ENCODE measurements at places on chromosomes 6 and 20.

GRCh38 chr6:42260396-42260888 lies 42.8 kb upstream of the MRPS10 start:
- no peak for DNase-seq

DNA sequence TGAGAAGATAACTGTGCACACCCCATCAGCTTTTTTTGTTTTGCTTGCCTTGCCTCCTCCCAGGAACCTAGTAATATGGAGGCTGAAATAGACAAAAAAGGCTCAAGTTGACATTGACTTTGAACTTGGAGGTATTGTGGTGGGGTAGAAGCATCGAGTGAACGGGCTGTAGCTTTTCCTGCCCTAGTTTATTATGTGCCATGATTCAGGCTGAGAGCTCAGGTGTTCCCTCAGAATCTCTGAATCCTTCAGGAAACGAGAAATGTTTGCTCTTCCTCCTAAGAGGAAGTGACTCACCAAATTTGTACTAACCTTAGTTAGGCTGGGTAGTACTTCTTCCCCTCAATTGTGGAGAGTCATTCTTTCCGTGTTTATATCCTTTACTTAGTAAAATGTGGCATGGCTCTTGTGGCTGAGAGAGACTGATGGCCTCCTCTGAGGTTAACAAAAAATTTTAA lies 98.8 kb downstream of the SASH1 start:
- DNase-seq = no peak

DNA sequence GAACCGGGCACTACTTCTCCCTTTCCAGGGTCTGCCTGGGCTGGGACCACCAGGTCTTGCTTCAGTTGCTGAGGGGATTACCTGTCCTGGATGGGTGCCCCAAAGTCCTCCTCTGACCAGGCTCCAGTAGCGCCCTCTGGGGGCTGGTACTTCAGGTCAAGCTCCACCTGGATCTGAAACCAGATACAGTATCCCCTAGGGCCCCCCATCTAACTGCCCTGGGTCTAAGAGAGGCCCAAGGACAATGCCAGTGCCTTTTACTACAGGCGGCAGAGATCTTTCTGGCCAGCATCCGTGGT lies 11.2 kb upstream of the SPAG4 start:
- DNase-seq = peak; percentile 25

GRCh38 chr20:43691928-43692524 lies 25.1 kb downstream of the MYBL2 start:
- peak; percentile 53 for DNase-seq

- DNase-seq = no peak
Measured at GRCh38 chr20:37749620-37750403, 56.0 kb downstream of the CTNNBL1 start.

DNA sequence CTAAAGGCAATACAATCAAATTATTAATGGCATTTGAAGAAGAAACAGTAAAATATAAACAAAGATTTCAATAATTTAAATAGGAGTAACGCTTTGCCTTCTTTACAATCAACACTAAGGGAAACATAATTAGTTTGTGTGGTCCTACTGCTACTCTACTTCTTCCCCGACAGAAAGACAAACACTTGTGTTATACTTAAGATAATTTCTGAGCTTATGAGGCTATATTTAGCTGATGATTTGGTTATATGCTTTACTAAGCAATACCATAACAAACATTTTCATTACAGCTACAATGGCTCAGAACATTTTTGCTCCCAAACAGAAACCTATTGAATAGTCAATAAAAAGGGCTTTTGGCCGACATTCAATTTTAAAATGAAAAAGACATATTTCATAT lies 1217.2 kb upstream of the GJE1 start:
- no peak for DNase-seq

DNA sequence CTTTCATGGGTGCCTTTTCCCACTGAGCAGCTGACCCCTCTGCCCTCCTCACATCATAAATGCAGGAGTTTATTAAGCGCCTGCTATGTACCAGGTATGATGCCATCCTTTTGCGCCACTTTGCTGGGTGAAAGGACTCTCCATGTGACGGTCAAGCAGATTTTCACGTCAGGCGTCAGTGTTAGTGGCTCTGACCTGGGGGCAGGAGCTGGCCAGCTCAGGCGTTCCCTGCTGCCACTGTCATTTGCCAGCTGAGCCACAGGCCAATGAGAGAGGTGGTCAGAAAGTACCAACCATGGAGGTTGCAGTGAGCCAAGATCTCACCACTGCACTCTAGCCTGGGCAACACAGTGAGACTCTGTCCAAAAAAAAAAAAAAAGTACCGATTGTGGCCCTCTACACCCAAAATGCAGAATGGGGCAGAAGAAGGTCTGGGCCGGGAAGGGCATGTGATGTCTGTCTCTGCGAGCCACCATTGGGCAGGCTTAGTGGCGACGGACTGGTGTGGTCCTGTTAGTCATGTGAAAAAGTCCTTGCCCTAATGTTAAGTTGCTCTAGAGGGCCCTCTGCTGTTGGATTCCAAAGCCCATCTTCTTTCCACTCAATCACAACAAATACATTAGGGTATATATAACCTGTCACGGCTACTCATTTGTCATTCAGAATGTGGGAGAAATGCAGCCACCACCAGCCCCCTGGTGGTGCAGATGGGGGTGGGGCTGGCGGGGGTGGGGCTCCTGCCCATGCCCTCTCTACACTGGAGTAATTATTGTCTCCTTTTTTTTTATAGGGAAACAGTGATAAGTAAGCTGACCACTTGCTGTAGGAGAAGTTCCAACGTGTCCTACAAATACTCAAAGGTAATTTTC lies 18.4 kb upstream of the SLC22A1 start:
- DNase-seq = peak; percentile 32

- DNase-seq = no peak
Measured at GRCh38 chr6:13648850-13649249, 33.7 kb downstream of the NOL7 start.

- no peak for DNase-seq
Measured at GRCh38 chr20:24649787-24650490, 180.5 kb downstream of the SYNDIG1 start.

- no peak for DNase-seq
Measured at GRCh38 chr6:169097381-169097959, 156.2 kb downstream of the THBS2 start.

DNA sequence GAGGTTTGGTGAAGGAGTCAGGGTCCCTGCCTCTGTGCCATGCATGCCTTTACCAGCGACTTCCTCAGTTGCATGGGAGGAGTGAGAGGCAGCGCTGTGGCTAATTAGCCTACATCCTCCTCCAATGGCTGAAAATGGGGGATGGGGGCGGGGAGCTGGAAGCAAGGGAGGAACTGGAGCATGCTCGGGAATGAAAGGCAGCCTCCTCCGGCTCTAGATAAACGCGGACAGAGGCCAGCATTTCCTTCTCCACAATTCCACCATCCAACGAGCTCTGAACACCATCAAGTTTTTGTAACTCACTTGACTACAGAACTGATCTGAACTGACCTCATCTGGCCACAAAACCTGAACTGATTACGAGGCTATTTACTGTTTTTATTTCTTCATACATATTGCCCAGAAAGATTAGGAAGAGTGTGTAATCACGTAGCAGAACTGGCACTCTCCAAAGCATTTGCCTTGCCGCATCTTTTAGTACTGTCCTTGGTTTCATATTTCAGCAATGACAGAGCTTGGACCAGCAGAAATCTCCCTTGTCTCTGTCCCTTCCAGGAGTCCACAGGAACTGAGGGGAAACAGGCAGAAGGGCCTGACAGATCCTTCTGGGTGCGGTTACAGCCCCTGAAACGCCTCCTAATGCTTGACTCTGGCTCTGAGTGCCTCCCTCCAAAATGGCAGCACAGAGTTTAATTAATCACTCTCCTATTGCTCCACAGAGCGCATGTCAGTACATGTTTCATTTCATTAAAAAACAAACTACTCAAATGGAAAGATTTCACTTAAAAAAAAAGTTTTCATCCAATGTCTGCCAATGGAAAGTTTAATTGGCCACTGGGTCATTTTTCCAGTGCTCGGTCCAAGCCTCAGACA lies 58.2 kb upstream of the TRAF3IP2 start:
- DNase-seq = no peak

- DNase-seq = peak; percentile 42
Measured at GRCh38 chr6:166955121-166955864, 1.1 kb downstream of the RNASET2 start.

DNA sequence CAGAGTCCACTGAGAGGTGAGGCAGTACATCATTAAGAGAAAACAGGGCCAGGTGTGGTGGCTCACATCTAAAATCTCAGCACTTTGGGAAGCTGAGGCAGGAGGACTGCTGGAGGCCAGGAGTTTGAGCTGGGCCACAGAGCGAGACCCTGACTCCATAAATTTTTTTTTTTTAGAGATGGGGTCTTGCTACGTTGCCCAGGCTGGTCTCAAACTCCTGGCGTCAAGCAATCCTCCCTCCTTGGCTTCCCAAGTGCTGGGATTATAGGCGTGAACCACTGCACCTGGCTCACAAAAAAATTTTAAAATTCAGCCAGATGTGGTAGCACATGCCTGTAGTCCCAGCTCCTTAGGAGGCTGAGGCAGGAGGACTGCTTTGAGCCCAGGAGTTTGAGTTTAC lies 17.3 kb downstream of the PPIL1 start:
- no peak for DNase-seq

DNA sequence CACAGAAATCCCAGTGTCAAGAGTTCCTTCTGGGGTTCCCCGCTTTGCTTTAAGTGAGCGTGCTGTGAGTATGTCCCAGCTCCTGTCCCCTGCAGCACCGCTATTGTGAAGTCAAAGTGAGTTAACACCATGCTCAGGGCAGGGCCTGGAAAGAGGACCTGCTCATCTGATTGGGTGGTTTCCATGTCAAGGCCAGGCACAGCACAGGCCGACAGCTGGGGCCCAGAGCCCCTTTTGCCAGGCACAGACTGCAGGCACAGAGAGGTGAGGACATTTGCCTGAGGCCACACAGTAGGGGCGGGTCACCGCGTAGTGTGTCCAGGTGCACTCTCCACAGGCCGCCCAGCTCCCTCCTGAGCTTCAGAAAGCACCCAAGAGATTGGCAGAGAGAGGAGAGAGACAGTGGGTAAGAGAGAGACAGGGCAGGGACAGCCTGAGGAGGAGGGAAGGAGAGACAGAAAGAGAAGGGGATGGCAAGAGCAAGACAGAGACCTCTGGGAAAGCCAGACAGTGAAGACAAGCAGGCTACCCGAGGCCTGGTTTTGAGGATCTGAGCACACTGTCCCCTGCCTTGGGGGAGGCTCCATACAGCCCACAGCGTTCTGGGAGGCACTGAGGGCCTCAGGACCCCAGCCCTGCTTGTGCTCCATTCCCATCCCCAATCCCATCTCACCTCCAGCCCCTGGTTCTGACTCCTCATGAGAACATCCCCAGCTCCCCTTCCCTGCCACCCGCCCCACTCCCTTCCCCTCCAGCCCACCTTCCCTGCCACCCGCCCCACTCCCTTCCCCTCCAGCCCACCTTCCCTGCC lies 6.5 kb upstream of the BPIFB1 start:
- DNase-seq = no peak

DNA sequence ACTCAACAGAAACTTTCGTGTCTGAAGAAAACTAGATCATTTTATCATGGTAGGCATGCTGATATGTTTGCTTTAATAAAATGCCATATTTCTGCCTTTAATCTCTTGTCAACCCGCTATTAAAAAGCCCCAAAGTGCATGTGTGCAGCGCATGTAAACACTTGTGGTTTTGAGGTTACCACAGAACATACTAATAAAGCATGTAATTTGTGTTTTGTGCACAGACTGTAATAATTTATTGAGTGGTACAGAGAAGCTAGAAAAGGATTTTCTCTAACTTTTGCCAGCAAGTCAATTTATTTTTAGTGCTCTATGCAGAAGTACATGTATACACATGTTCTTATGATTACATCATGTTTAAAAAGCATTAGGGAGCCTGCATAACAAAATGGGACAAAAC lies 349.9 kb upstream of the SLC35B3 start:
- no peak for DNase-seq

DNA sequence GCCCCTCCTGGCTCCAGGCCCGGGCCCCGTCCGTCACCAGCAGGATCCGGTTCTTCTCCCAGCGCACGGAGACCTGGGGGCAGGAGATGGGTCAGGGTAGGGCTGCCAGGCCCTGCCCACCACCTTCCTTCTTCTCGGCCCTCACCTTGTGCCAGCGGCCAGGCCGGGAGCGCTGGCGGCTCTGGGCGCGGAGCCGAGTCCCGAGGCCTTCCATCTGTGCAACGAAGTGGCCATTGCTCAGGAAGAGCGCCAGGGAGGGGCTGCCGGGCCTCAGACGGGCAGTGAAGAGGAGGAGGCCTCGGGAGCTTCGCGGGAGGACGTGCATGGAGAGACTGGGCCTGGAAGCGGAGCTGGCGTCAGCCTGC lies 7.9 kb downstream of the ADRM1 start:
- no peak for DNase-seq

DNA sequence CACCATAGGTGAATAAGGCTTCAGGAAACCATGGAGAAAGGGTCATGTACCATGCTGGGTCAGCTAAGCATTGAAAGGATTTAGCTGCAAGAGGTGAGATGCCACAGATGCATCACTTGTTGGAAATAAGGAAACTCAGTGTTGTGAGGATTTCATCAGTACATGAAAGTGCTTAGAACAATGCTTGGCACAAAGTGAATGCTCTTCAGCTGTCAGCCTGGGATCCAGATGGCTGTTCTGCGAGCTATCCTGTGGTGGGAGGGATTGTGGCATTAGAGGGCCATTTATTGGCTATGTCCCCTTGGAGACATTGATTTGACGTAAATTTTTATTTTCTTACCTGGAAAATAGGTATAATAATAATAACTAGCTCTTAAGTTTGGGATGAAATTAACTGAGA lies 53.0 kb downstream of the ELOVL2 start:
- DNase-seq = no peak

DNA sequence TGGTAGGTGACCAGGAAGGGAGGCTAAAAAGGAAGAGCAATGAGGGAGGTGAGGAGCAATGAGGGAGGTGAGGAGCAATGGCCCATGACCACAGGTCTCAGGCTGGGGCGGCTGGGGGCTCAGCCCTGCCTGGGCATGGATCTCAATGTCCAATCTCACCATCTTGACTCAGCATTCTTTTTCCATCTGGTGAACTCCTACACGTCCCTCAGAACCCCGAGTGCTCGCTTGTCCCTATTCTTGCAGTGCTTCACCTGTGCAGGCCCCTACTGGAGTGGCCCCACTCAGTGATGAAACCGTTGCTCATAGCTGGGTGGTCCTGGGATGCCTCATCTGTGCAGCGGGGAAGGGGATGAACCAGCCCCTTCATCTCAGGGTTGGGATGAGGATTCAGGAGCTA lies 16.9 kb upstream of the RBBP8NL start:
- DNase-seq = no peak

- DNase-seq = peak; percentile 7
Measured at GRCh38 chr20:58086763-58087561, 141.5 kb downstream of the ANKRD60 start.
